ENCODE measurements at places on chromosomes 16 and 17.

DNA sequence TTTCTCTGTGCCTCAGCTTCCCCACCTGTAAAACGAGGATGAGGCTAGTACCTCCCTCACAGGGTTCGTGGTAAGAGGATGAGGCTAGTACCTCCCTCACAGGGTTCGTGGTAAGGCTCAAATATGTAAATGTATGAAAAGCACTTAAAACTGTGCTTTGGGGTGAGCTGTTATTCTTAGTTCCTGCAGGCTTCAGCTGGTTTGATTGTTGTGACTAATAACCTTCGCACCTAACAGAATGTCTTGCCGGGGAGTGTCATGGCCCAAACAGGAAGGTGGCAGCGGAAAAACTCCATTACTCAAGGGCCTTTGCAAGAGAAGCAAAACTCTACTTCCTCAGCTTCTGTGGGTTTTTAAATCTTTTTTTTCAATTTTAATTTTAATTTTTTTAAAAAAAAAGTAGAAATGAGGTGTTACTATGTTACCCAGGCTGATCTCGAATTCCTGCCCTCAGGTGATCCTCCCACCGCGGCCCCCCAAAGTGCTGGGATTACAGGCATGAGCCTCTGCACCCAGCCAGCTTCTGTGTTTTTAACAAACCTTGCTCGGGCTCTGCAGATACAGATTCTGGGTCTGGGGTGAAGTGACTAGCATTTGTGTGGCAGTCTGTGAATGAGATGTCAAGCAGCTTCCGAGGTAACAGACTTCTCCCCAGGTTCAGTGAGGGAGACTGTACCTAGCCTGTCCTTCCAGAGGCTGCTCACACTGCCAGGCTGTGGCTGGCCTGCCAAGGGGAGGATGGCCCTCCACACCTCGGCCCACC lies 103.0 kb downstream of the RAB11FIP4 start:
- H3K4me1 ChIP-seq = peaks cover 24% of the 10 kb centered on the region
- peak overlapping the region; percentile 30 for H3K27ac ChIP-seq
- H3K4me3 ChIP-seq = no peak overlapping the region
- no peaks in the 10 kb centered on the region for H3K27me3 ChIP-seq
- DNase-seq = no peak
- H3K36me3 ChIP-seq = no peaks in the 10 kb centered on the region

DNA sequence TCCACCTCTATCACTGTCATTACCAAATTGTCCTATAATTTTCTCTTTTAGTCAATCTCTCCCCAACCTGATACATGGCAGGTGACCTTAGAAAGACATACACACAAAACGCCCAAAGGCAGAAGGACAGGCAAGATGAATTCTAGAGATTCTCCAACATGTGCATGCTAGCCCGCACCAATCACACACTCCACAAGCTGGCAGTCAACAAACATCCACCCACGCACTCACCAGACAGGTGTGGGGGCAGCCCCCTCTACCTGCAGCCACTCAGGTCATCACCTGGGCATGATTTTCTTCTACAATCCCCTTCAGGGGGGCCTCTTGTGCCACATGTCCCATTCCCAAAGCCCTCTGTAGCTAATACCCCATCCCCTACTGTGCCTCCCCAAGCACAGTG lies 9.5 kb downstream of the MPP2 start:
- no peaks in the 10 kb centered on the region for H3K4me1 ChIP-seq
- DNase-seq = no peak
- no peaks in the 10 kb centered on the region for H3K27me3 ChIP-seq
- no peak overlapping the region for H3K4me3 ChIP-seq
- H3K36me3 ChIP-seq = no peaks in the 10 kb centered on the region
- H3K27ac ChIP-seq = no peak overlapping the region

GRCh38 chr16:48580925-48581500 lies 29.0 kb downstream of the N4BP1 start:
- no peak for DNase-seq

DNA sequence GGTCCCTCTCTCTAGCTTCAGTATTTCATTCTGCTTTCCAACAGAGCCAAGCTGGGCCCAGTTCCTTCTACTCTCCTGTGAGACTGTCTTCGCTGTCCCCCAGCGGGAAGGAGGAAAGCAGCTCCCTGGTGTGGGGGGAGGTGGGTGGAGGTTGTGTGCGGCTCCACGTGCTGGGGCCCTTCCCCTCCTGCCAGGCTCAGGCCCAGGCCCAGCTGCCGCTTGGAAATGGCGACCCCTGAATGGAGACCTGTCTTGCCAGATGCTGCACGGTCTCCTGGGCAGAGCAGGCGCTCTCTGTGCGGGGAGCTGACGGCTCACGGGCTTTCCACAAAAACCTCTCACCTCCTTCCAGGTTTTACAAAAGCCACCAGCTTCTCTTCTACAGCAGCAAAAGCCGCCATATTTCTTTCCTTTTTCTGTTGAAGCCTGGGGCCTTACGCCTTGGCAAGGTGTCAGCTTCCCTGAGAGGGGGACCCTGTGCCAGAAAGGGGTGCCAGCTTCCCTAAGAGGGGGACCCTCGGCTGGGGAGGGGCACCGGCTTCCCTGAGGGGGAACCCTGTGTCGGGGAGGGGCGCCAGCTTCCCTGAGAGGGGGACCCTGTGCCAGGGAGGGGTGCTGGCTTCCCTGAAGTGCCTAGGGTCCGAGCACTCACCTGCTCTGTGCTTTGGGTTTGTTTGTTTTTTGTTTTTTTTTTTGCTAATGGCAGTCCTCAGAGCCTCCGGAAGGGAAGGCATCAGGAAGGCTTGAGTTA lies 47.5 kb downstream of the ZNF778 start:
- no peak overlapping the region for H3K4me3 ChIP-seq
- H3K27ac ChIP-seq = no peak overlapping the region
- H3K27me3 ChIP-seq = no peaks in the 10 kb centered on the region
- H3K4me1 ChIP-seq = no peaks in the 10 kb centered on the region
- no peak for DNase-seq

DNA sequence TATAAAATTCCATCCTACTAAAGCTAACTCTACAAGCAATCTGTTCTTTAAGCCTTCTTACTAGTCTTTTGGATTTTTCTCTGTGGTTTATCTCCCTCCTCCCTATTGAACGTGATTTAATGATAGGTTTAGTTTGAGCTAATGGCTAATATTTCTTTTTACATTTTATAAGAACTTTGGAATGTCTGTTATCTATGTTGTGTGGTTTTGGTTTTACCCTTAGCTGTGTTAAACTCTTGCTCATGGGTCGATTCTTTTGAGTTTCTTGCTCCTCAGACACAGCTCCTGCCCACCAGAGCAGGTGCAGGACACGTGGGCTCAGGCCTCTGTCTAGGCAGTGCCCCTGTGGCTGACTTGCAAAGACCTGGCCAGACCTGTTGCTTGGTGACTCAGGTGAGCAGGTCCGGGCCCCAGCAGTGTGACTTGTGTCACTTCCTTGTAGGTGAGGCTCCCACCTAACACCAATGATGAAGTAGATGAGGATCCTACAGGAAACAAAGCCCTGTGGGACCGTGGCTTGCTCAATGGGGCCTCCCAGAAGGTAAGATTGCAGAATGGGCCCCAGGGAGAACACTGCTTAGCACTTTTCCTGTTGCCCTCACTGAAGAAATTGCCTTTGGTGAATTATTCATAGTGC lies 45.1 kb downstream of the SF3B3 start:
- H3K4me1 ChIP-seq = no peaks in the 10 kb centered on the region
- peaks cover 99% of the 10 kb centered on the region for H3K36me3 ChIP-seq
- H3K4me3 ChIP-seq = no peak overlapping the region
- no peak for DNase-seq
- no peak overlapping the region for H3K27ac ChIP-seq
- no peaks in the 10 kb centered on the region for H3K27me3 ChIP-seq

- no peak for DNase-seq
- H3K36me3 ChIP-seq = no peaks in the 10 kb centered on the region
- no peaks in the 10 kb centered on the region for H3K4me1 ChIP-seq
- H3K27me3 ChIP-seq = peaks cover 40% of the 10 kb centered on the region
- no peak overlapping the region for H3K27ac ChIP-seq
Measured at GRCh38 chr17:47741109-47741792, 8.2 kb downstream of the TBX21 start.

DNA sequence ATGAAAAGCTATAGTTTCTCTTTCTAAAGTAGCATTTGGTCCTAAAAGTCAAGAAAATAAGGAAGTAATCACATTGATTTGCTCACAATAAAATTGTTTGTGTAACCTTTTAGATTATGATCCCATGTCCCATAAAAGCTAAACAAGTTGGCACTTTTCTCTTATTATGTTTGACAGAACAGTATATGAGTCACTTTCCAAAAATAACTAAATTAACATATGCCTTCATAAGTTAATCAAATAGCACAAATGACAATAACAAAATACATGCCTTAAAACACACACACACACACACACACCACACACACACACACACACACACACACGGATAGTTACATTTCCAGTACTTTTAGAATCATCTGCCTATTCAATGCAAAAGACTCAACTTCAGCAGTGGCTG lies 2.8 kb downstream of the MED13 start:
- H3K36me3 ChIP-seq = peaks cover 58% of the 10 kb centered on the region
- H3K27ac ChIP-seq = no peak overlapping the region
- H3K4me1 ChIP-seq = peaks cover 28% of the 10 kb centered on the region
- no peak for DNase-seq

- no peaks in the 10 kb centered on the region for H3K36me3 ChIP-seq
- H3K4me1 ChIP-seq = peaks cover 13% of the 10 kb centered on the region
- H3K27ac ChIP-seq = peak overlapping the region; percentile 11
- no peaks in the 10 kb centered on the region for H3K27me3 ChIP-seq
Measured at GRCh38 chr16:84841787-84842300, 22.1 kb downstream of the CRISPLD2 start.

DNA sequence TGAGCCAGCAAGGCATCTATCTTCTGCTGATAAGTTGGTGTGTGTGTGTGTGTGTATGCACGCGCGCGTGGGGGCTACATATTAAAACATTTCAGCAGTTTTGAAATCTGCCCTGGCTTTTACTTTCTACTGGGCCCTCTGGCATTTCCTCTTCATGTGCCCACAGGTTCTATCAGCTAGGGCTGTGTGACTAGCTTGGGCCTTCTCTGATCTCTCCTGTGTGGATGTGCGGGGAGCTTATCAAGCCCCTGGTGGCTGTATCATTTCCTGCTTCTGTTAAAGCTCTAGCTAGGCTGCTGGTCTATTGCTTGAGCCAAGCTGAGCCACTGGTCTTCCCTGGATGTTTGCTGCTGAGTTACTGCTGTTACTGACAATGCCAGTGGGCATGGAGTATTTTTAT lies 132.5 kb downstream of the AATF start:
- H3K36me3 ChIP-seq = no peaks in the 10 kb centered on the region
- H3K27me3 ChIP-seq = no peaks in the 10 kb centered on the region
- H3K4me1 ChIP-seq = no peaks in the 10 kb centered on the region
- no peak overlapping the region for H3K27ac ChIP-seq
- no peak overlapping the region for H3K4me3 ChIP-seq

DNA sequence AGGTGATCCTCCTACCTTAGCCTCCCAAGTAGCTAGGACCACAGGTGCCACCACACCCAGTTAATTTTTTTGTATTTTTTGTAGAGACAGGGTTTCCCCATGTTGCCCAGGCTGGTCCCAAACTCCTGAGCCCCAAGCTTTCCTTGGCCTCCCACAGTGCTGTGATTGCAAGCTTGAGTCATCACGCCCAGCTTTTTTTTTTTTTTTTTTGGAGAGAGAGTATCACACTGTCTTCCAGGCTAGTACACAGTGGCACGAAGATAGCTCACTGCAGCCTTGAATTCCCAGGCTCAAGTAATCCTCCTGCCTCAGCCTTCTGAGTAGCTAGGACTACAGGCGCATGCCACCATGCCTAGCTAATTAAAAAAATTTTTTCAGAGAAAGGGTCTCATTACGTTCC lies 27.2 kb downstream of the HEATR9 start:
- no peaks in the 10 kb centered on the region for H3K27me3 ChIP-seq
- H3K27ac ChIP-seq = no peak overlapping the region
- H3K36me3 ChIP-seq = peaks cover 97% of the 10 kb centered on the region
- no peaks in the 10 kb centered on the region for H3K4me1 ChIP-seq
- no peak overlapping the region for H3K4me3 ChIP-seq

GRCh38 chr17:32783602-32784001 lies 93.3 kb downstream of the MYO1D start:
- no peak overlapping the region for H3K4me3 ChIP-seq
- no peaks in the 10 kb centered on the region for H3K4me1 ChIP-seq
- no peaks in the 10 kb centered on the region for H3K27me3 ChIP-seq
- H3K27ac ChIP-seq = no peak overlapping the region

DNA sequence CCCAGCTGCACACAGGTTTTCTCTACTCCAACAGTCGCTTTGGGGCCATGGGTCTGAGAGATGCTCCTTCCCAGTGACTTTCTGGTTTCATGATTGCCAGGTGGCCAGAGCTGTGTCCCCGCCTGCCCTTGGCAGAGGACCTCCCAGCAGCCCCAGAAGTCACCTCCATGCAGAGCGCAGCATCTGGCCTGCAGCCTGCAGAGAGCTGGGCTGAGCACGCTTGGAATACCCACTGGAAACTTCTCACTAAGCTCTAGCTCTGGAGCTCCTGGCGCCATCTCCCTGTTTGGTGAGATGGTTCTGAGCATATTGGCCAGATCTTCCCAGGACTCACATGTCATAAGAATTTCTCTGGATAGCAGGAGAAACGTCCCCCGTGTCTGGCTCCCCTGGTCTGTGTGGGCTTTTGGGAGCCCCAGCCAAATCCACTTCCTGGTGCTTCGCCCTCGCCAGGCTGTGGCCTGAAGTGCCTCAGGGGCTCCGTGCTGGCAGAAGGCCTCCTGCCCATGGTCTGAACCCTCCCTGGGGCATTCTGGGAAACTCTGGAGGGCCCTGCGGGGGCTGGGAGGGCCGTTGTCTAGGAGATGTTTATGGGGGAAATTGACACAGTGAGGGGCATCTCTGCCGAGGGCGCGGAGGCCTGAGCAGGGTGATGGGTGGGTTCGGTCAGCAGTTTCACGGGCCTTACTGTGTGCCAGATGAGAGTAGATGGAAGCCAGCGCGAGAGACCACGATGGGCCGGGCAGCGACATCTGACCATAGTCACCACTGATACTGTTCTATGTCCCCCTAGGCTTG lies 73.2 kb upstream of the CIBAR2 start:
- no peak for DNase-seq
- no peak overlapping the region for H3K4me3 ChIP-seq
- peaks cover 15% of the 10 kb centered on the region for H3K36me3 ChIP-seq
- H3K27ac ChIP-seq = no peak overlapping the region
- H3K4me1 ChIP-seq = no peaks in the 10 kb centered on the region

DNA sequence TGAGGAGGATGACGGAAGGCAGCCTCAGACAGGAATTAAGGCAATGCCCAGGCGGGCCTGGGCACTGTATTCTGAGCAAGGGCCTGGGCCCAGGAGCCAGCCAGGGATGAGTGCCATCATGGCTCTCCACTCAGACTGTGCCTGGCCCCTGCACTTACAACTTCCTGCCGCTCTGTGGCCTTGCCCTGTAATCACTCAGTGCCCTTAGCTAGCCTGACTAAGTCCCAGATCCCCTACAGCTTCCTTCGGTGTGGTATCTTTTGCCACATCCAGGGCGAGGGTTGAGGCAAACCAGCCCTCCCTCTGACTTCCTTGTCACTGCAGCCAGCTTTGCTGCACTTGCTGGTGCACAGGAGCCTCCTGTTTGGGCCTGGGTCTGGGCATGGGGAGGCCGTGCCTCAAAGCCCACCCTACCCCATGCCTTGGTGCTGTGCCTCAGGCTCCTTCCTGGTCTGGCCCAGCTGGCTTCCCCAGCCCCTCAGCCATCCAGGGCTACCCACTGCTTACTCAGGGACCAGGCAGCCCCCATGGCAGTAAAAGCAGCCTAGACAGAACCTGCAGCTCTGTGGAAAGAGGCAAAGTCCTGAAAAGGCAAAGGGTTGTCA lies 9.3 kb downstream of the SLC46A1 start:
- no peaks in the 10 kb centered on the region for H3K27me3 ChIP-seq
- DNase-seq = no peak
- H3K4me3 ChIP-seq = no peak overlapping the region
- H3K36me3 ChIP-seq = peaks cover 31% of the 10 kb centered on the region
- H3K4me1 ChIP-seq = peaks cover 5% of the 10 kb centered on the region

- no peak overlapping the region for H3K4me3 ChIP-seq
- H3K27ac ChIP-seq = no peak overlapping the region
- DNase-seq = no peak
- peaks cover 13% of the 10 kb centered on the region for H3K27me3 ChIP-seq
- no peaks in the 10 kb centered on the region for H3K4me1 ChIP-seq
Measured at GRCh38 chr17:33925649-33926048, 329.4 kb upstream of the CCL2 start.

All from RWPE2 (cell line).